ENCODE measurements at places on chromosomes 3 and 15. TPM values are rescaled to one million over a fixed set of nuclear protein-coding genes. Genes with fewer than 3 reads are reported as not detected.

SLC2A2 gene
- total RNA-seq, result not detected

GRM2 gene
- total RNA-seq, result not detected

FANCD2OS gene
- total RNA-seq, result not detected

TMEM45A gene
- total RNA-seq, result 2.5 TPM

RNU5B-1 gene
- total RNA-seq, result not detected

CTXN2 gene
- total RNA-seq, result not detected

LRRN1 gene
- total RNA-seq, result not detected

MAPK6 gene
- 35.1 TPM for total RNA-seq

Measured in mammary microvascular endothelial cell (primary cell).